ENCODE measurements at places on chromosomes 7 and 10. TPM values are rescaled to one million over a fixed set of nuclear protein-coding genes. Genes with fewer than 3 reads are reported as not detected.

KAZALD1 gene
- total RNA-seq = 3.0 TPM

TSPAN12 gene
- total RNA-seq = 4.6 TPM

ITPRID1 gene
- total RNA-seq = 0.63 TPM

CDNF gene
- total RNA-seq = 2.3 TPM
